ENCODE measurements at places on chromosomes 2 and 18.

DNA sequence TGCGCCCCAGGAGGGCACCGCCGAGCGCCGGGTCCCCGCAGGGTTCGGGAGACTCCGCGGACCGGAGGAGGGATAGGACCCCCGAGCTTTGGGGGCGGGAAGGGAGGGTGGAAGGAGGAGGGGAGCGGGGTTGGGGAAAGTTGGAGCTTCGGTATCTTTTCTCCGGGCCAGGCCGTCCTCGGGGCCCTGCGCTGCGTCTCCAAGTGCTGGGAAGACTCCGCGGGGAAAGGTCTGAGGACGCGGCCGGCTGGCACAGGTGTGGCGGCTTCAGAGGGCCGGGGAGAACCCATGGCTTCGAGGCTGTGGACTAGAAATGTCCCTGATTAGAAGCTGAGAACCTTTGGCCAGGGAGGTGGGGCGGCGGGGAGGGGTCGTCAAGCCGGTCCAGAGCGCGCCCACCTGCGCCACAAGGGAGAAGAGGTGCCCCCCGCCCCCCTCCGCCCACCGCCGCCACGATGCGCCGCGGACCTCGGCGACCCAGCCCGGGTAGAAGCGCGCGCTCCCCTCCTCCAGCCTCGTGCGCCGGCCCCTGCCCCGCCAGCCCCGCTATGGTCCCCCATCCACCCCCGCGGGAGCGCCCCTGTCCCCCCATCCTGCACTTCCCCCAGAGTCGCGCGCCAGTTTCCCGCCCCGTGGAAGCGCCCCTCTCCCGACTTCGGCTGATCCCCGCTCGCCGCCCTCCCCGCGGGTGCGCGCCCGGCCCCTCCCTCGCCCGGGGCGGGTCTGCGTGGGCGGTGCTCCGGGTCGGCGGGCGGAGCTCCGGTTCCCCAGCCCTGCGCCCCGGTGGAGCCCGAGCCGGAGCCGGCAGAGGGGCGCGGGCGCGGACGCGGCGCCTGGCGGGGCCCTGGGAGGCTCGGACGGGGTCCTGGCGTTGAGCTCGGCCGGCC lies at the start of gene SNTG2:
Gene SNTG2, plus strand, starts transcription at position 770 of the 887 bp plus-strand sequence. CDS start 148 bp downstream, outside the sequence.
- peak; percentile 38 for DNase-seq

GRCh38 chr2:232341739-232342126 lies 36.8 kb upstream of the ALPP start:
- DNase-seq: no peak

DNA sequence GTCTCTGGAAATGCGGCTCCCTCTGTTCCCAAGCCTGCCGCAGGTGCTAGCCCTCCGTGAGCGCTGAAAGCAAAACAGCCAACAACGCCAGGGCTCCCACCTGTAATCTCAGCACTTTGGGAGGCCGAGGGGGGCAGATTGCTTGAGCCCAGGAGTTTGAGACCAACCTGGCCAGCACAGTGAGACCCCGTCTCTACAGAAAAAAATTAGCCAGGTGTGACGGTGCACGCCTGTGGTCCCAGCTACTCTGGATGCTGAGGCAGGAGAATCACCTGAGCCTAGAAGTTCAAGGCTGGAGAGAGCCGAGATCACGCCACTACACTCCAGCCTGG lies 41.3 kb upstream of the PTMA start:
- no peak for DNase-seq

GRCh38 chr2:123451542-123451941 lies 573.5 kb upstream of the CNTNAP5 start:
- no peak for DNase-seq
